Activated CD4-positive, alpha-beta T cell treated with anti-CD3 and anti-CD28 coated beads, Interleukin-2, amount 50 U/mL, for 48 hours (primary cell): ENCODE measurements at places on chromosomes 11 and 22.

- no peak for DNase-seq
Observed at GRCh38 chr22:19875061-19875530, 20.4 kb upstream of the GNB1L start.

GRCh38 chr11:109998921-109999320 is 94.3 kb upstream of the ZC3H12C start:
- DNase-seq: no peak

- no peak for DNase-seq
Observed at GRCh38 chr22:48366056-48366455, 1461.6 kb downstream of the BRD1 start.

- DNase-seq: no peak
Observed at GRCh38 chr11:96136613-96137298, 206.2 kb downstream of the MAML2 start.

DNA sequence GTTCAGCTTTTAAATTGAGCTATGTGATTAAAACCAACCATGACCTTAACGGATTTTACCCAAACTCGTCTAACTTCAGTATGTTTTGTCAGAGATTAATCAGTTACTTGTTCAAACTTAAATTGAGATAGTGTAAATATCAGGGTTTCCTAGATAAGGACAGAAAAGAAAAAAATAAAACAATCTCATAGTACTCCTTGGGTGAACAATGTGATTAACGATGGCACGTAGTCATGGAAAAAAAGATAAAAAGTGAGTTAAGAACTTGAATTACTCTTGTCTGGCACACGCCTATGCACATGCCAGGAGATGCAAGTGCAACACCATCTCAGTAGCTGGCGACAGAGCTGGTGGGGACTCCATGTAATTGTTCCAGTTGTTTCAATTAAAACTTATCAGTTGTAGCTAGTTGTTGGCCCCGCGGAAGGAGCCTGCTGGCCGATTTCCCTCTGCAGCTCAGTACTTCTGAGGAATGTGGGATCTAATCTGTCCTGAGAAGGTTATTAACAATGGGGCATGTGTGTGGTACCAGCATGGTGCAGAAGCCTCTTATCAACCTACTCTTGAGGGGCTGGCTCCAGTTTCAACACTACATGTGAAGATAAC is 3.0 kb downstream of the RASSF10 start:
- no peak for DNase-seq

GRCh38 chr11:124943254-124943616 is 7.4 kb upstream of the HEPACAM start:
- DNase-seq: no peak

- DNase-seq: no peak
Observed at GRCh38 chr22:28893810-28894209, 10.4 kb downstream of the ZNRF3 start.

GRCh38 chr11:103546236-103546635 is 437.0 kb downstream of the DYNC2H1 start:
- no peak for DNase-seq

GRCh38 chr22:28435140-28435768 is 244.4 kb downstream of the TTC28 start:
- no peak for DNase-seq

DNA sequence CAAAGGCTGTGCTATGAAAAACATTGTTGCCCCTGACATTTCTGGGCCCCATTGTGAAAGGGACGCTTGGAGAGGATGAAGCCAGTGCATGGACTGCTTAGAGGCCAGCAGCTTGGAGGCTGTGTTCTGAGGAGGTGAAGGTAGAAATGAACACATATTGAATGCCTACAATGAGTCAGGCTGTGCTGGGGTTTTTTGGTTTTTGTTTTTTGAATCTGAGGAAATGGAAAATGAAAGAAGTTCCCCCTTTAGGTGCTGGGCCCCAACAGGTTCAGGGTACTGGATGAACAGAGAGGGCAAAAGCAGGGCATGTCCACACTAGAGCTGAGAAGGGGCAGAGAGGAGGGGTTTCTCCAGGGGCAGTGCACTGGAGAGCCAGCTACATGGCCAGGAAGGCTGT is 166.1 kb upstream of the API5 start:
- no peak for DNase-seq

DNA sequence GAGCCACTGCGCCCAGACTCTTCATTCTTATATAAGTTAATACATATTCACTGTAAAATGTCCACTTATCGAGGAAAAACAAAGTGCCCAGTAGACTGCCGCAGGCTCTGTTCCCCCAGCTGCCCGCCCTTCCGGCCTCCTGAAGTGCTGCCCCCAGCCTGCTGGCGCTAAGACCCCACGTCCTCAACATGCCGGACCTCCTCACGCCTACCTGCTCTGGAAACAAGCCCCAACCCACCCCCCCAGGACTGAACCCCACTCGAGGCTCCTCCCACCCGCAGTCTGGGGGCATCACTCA is 1.1 kb downstream of the GATD1 start:
- DNase-seq: no peak

- no peak for DNase-seq
Observed at GRCh38 chr11:1943576-1943975, 3.6 kb upstream of the MRPL23 start.

DNA sequence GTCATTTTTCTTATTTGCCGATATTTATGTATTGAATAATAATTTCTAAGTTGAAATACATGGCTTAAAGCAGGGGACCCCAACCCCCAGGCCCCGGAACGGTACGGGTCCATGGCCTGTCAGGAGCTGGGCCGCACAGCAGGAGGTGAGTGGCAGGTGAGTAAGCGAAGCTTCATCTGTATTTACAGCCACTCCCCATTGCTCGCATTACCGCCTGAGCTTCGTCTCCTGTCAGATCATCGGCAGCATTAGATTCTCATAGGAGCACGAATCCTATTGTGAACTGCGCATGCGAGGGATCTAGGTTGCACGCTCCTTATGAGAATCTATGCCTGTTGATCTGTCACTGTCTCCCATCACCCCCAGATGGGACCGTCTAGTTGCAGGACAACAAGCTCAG is 4.5 kb downstream of the ZMAT5 start:
- DNase-seq: no peak

DNA sequence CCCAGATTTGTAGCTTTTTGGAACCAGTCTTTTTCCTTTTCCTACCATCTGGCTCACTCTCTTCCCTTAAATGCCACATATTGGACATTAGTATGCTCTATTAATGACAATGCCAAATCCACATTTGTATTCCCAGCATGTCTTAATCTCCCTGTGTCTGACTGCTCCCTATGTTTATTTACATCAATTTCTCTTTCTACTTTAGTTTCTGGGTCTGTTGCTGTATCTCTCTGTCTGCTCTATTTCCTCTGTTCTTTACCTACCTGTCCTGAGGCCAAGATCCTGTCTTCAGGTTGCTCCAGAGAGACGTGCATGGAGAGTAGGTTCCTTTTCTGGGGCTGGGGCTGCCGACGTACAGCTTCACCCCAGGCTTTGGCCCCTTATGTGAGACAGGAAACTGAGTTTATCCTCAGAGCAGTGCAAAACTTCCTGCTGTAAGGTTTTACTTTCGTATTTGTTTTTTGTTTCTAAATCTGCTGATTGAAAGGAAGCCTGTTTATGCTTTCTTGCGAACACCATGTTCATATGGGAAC is 25.6 kb downstream of the OR2AG2 start:
- DNase-seq: peak; percentile 46

GRCh38 chr11:95999711-96000406 is 76.0 kb upstream of the MTMR2 start:
- DNase-seq: no peak

GRCh38 chr22:34080433-34080832 is 160.2 kb upstream of the LARGE1 start:
- DNase-seq: no peak

GRCh38 chr22:44218071-44218470 is 37.3 kb downstream of the PARVG start:
- DNase-seq: no peak

DNA sequence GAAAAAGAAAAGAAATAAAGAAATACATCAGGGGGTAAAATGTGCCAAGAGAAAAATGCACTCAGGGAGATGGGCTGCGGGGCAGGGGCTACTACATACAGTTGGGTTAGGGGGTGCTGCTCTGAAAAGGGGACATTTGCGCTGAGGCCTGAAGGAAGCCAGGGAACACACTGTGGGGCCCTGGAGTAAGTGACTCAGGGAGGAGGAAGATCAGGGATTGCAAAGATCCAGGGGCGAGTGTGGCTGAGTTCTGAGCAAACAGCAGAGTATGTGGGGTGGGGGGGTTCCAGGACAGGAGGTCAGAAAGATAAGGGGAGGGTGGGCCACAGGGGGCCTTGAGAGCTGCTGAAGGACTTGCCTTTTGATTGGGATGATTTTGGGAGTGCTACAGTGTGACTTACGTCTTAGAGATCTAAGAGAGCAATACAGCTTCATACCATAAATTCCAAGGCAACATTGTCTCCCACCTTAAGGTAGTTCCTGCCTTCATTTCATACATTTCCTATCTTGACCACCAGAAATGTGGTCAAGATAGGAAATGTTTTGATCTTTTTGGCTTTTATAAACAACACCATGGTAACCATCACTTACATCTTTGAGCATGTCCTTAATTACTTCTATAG is 5.8 kb downstream of the A4GALT start:
- DNase-seq: no peak

DNA sequence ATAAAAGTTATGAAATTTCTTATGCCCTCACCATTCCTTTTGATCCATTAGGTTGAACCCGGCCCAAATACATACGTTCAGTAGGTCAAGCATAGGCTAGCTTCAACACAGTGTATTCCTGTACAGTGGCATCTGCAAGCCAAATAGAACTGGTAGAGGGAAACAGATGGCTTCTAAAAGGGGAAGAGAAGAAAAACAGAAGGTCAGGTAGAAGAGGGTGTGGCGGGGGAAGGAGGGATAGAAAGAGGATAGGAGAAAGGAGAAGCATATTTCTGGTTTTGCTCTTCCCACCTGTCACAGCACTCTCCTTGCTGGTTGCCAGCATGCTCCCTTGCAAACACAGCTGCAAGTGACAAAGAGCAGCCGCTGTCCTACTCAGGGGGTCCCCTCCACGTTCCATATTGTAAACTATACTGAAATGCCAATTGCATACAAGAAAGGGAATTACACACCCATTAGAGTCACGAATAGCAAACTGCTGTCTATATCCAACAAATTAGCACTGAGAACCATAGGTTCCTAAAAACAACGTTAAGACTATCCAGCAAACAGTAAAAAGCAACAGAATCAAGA is 71.8 kb downstream of the PHF21A start:
- DNase-seq: no peak

- no peak for DNase-seq
Observed at GRCh38 chr11:113505541-113506375, 30.6 kb upstream of the DRD2 start.

DNA sequence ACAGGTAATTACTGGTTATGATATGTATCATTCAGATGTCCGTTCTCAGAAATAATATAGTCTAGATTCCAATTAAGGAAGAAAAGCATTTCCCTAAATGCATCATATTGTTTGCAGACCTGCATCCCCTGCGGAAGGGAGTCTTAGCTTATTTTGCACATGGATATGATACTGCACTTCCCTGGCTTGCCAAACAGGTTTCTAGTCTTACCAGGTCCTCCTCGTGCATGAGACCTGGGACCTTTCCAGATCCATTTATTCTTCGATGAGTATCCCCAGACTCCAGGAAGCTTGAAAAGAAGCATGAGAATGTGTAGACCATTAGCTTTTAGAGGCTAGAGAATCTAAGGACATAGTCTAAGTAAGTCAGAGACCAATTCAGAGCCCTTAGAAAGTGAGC is 30.6 kb downstream of the CYB5R2 start:
- no peak for DNase-seq

DNA sequence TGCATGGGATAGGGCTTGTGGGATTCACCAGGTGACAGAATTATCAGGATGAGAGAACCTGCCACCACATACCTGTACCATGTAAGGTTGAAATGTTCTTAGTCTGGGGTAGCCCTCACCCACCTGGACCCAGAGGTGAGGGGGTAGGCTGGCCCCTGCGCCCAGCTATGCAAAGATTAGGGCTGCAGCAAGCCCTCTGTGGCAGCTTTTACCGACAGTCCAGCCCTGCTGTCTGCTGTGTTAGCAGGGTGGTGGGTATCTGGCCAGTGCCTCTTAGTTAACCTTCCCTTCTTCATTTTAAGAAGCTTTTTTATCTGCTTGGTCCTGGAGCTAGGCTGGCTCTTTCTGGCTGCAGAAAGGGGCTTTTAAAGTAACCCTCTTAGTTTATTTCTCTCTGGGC is 13.9 kb downstream of the INSC start:
- DNase-seq: no peak

DNA sequence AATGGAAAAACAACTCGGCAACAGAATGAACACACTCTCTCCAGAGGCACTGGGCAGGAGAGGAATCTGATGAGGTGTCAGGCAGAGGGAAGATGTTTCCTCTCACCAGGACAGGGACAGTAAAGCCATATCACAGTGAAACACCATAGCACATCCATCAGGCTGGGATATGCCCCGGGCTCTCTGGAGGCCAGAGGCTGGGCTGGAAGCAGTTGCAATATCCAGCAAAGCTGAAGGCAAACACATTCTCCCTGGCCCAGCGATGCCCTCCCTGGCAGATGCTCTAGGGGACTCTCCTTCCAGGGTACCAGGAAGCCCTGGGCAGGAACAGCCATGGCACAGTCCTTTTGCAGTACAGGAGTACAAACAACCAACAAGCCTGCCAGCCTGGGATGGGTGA is 11.1 kb downstream of the RSPH14 start:
- no peak for DNase-seq

DNA sequence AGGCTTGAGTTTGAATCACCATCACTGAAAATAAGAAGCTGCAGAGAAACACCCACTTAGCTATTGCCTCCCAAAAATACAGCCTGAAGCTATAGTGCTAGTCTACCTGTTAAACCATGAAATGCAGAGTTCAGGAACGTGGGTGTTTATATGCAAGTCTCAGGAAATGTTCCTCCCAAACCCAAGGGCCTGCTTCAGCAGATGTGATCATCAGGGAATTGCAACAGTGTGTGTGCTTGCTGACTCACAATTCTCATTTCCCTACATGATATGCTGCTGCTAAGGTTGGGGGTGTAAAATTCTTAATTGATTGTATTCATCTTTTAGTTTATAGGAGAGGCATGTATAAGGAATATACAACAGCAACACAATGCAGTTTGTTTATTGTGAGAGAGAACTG is 49.6 kb downstream of the NUP98 start:
- DNase-seq: no peak

GRCh38 chr11:79427611-79428327 is 13.1 kb downstream of the TENM4 start:
- no peak for DNase-seq

GRCh38 chr11:10902301-10903063 is 44.6 kb upstream of the ZBED5 start:
- DNase-seq: no peak

GRCh38 chr11:45847911-45848316 is 639 bp downstream of the CRY2 start:
- DNase-seq: peak; percentile 34

DNA sequence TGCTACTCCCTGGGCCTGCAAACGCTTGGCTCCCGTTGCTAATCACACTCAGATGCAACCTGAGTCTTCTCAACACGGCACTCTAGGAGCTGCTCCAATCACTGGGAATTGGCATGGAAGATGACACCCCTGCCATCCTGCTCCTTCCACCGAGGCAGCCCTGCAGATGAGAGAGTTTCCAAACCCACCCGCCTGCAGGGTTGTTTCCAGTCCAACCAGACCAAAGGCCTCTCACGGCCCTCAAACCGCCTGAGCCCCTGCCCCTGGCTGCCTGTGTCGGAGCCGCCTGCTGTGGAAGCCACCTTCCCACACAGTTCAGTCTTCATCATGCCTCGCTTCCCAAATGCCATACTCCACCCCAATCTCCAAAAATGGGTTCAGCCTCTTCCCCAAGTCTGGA is 36.8 kb upstream of the TP53I11 start:
- DNase-seq: no peak
